ENCODE measurements at places on chromosomes 1 and 21.

DNA sequence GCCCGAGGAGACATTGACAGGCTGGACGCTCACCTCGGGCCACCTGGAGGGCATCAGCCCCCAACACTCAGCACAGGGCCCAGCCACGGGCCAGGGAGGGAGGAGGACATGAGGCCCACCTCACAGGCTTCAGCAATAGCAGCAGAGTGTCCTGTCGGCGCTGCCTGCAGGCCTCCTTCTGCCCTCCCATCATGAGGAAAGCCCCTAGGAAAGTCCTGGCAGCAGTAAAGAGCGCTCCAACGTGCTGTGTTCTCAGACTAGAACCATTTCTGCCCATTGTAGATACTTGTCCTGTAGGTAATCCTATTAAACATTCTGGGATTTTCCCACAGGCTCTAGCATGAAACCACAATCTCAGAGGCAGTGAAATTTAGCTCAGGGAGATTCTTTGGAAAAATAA lies 62.0 kb upstream of the GALNT2 start:
- DNase-seq, result no peak

- DNase-seq, result no peak
Measured at GRCh38 chr1:193103759-193104501, 1.3 kb downstream of the GLRX2 start.

DNA sequence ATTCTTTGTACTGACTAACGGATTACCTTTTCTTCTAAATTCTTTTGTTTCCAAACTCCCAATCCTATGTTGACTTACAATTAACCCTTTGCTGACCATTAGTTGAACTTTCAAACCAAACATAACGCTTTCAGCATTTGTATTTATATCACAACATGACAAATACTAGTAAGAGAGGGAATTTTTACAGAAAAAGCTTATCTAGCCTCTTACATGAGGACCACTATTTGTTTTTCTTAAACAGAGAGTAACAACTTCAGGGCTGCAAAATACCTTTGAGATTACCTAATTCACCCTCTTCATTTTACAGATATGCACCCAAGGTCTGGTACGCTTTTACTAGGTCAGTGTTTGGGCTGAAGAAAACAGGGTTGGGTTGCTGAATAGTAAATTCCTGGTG lies 45.0 kb upstream of the CXADR start:
- no peak for DNase-seq

- DNase-seq, result no peak
Measured at GRCh38 chr1:226104671-226105121, 42.2 kb downstream of the H3-3A start.

DNA sequence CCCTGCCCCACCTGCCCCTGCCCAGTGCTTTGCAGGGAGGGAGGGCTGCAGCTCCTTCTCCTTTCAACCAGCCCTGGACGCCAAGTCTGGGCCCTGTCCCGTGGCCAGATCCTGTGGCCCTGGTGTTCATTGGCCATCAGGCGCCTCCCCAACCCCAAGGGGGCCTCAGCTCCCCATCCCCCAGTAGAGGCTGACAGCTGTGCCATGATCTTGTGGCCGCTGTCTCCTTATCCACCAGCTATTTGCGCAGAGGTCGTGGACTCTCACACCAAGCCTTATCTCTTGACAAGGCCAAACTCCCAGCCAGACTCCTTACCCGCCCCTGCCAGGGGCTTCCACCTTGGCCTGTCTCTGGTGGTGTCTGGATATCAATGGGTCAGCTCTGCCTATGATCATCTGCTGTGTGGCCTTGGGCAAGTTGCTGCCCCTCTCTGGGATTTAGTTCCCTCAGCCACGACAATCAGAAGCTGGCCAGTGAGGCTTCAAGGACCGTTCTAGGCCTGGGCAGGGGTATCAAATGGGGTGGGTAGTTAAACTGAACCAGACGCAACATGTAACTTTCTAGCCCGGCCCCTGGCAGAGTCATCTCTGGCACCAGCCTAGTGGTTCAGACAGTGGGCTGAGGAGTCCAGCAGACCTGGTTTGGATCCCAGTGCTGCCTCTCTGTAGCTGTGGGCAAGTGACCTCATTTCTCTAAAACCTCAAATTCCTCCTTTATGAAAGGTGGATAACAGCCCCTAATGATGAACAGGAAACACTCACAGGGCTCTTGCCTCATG lies 3.3 kb upstream of the COL8A2 start:
- DNase-seq, result peak; percentile 56

- no peak for DNase-seq
Measured at GRCh38 chr1:22796642-22797041, 86.0 kb downstream of the EPHB2 start.

- DNase-seq, result no peak
Measured at GRCh38 chr1:119001181-119002027, 13.3 kb upstream of the TBX15 start.

GRCh38 chr1:3432306-3432705 lies 22.2 kb upstream of the ARHGEF16 start:
- no peak for DNase-seq

DNA sequence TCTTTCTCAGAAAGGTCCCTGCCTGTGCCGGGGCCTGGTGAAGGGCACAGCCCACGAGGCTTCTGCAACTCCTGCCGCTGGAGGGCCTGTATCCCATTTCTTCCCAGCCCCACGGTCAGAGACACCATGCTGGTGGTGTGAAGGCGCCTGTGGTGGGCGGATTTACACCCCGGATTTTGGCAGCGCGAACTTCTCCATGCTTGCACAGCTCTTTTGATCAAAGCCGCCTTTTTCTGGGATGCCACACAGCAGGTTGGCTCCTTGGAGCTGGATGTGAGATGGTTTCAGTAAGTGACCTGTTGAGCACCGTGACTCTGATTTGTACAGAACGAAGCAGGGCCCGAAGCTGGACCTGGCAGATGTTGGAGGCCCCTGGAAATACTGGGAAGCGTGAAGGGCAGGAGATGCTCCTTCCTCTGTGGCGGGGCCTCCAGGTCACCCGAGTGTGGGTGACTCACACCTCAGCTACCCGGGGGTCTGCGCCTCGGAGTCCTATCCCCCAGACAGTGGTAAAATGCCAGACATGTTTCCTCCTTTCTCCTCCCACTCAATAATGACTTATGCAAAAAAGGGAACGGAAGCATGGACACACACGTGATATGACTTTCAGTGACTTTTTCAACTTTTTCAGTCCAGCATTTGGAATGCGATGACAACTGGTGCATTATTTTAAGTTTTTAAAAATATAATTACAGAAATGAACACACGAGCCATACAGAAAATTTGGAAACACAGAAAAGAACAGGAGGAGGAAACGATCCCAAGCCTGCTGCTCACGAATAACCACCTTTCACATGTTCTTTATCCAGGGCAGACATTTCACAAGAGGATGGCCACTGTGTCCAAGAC lies 9.0 kb downstream of the UMODL1 start:
- DNase-seq, result peak; percentile 85

GRCh38 chr1:77983997-77984355 lies 5.1 kb upstream of the FUBP1 start:
- DNase-seq, result no peak

GRCh38 chr1:46136711-46137110 lies 4.3 kb upstream of the PIK3R3 start:
- DNase-seq, result no peak
